ENCODE measurements at places on chromosomes 3 and 15.
A peak's percentile ranks its signal among the peaks of the same experiment; 100 is the strongest.

DNA sequence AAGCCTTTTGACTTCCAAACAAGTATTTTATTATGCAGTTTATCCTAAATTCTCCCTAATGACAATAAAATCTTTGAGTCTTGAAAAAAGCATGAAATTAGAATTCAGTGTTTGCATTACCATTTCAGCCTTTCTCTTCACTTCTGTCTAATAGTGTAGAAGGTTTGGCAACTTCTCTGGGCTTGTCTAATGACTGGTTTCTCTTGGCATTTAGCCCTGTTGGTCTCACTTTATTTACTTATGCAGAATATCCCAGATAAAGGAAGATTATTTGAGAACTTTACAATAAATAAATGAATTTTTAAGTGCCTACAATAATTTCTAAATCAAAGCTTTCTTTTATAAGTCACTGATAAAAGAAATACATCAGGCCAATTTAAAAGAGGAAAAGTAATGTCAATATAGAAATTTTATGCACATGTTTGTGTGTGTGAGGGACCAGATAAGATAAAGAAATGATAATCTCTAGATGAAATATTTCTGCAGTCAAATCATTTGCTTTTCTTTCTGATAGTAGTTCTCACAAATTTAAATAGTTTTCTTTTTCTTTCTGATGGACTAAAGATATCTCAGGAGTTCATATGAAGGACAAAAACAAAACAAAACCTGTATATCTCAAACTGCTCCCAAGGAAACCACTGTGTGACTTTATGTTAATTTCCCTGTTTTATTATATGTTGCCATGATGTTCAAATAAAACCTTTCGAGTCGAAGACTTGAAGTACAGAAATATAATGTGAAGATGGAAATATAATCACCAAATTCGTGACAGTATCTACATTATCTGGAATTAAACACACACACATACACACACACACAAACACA is 533.1 kb upstream of the CBLB start:
- DNase-seq, result no peak

- peak; percentile 14 for DNase-seq
Observed at GRCh38 chr15:86691091-86691663, 611.5 kb downstream of the AGBL1 start.

DNA sequence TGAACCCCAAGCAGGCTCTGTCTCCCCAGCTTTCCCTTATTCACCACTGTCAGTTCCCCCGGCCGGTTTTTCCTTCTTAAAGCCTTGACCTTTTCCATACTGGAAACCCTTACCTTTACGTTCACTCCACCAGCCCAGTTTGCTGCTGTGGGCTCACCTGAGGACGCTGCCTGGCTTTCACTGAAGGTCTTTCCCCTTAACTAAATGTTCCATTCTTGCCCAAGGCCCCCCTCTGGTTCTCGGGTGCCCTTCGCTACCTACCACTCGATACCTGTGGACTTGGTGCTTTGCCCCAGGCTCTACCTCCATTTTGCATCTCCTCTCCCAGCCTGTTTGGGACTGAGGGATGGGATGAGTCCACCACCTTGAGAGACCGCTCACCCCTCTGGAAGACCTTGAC is 851 bp downstream of the AP2M1 start:
- DNase-seq, result no peak

- peak; percentile 11 for DNase-seq
Observed at GRCh38 chr15:89469426-89470096, 26.8 kb downstream of the RHCG start.

DNA sequence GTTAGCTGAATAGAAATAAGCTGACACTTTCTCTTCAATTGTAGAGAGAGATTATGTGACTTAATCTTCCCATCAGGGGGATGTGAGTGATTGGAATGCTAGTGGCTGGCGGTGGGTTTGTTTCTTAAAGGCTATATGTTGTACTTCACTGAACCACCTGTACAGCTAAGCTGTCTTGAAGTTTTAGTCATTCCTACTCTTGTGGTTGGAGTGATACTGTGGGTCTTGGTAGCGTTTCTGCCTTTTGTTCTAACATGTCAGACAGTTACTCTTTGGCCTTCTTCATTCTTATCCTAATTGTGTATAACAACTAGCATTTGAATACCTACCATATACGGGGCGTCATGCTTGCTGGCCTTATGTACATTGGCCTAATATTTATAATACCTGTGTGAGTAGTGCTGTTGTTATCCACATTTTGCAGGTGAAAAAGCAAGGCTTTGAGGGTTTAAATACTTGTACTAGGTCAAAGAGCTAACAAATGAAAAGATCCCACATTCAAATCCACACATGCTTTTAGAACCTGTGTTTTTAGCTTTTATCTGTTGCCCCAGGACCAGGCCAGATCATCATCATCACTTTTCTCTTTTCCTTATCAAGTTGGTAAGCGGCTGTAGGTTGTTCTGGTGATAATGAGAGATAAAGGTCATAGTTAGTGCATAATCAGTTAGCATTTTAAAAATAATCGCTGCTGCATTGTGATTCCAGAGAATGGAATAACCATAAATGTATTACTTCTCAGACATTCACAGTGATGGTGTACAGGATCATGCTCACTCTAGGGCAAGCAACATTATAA is 50.2 kb downstream of the AKAP13 start:
- DNase-seq, result no peak

DNA sequence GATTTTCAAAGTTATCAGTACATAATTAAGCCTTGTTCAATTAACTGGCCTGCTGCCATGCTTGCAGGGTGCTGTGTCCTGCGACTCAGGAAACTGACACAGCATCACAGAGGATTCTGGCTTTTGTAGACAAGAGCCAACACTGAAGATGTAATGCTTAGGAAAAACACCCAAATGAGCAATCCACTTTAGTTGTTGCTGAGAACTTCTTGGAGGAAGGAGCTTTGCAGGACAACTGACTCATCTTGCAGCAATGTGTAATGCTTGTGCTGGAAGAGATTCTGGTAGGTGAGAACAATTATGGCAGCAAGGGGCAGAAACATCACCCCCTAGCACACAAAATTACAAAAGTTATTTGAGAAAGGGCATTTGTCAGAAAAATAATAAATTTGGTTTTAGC is 67.6 kb downstream of the NLGN1 start:
- no peak for DNase-seq

- DNase-seq, result no peak
Observed at GRCh38 chr15:85718981-85719380, 75.7 kb downstream of the KLHL25 start.

DNA sequence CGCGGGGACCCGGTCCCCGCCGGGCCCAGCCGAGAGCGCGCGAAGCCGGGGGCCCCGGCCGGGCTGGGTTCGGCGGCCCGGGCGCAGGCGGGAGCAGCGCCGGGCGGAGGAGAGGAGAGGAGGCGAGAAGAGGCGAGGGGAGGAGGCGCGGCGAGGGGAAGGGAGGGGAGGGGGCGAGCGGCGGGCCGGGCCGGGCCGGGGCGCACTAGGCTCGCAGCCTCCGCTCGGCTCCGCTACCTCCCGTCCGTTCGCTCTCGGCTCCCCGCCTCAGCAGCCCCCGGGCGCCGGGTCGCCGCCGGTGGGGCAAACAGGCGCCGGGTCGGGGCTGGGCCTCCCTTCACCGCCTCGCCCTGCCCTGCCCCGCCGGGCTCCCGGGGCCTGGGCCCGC is 351 bp downstream of the INSYN1 start:
- DNase-seq, result no peak

DNA sequence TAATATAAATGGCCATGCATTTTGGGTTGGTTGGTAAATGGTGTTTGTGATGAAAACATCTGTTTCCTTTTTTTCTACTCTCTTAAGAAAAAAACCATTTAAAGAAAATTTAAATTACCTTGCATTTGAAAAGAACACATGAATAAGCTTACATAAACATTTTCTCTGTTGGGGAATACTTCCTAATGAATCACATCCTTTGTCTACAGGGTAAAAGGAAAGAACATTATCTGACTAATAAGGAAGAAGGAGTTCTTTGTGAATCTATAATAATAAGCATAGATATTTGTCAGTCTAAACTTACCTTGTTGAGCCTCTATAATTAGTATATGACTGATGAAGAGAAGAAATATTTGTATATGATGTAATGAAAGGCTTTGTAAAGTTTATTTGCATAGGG is 254.1 kb upstream of the ZNF717 start:
- no peak for DNase-seq

DNA sequence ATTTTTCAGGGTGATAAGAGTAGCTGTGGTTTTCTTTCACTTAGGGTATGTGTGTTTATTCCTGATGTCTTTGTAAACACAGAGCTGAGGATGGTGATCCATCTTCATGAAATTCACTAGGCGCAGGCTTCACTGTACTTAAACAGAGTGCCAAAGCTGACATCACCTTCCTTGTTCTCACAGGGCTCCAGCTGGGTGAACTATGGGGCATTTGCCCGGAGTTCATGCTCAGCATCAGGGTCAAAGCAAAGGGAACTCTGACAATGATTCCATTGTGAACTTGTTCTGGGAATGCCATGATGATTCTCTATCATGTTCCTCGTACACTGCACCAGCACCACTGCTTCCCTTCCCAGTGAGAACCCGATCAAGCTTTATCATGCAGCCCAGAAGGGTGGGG is 184.8 kb upstream of the P2RY1 start:
- DNase-seq, result peak; percentile 26

DNA sequence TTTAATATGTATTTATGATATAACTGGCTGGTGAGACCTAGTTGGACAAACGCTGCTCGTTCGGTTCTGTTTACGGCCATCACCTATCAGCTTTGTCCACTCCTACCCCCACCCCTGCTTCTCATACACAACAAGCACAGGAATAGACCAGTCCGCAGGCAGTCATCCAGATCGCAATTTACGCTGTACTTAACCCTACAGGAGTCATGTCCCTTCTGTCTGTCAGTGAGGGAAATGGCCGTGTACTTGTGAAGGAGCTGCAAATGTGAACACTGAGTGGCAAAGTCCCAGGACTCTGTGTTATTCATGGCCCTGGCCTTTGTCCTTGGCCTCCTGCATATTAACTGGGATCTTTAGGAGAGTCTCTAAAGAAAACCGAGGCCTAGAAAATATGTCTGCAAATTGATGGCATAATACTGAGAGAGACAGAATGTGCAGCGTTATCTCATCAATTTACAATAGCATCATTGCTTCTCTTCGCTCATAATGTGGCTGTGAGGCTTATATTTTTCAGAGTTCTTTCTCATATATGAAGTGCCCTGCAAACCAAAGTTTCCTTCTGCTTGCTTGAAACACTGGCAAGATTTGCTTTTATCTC is 7.2 kb upstream of the ABHD10 start:
- no peak for DNase-seq

- DNase-seq, result no peak
Observed at GRCh38 chr15:82135638-82136037, 89.8 kb upstream of the MEX3B start.

DNA sequence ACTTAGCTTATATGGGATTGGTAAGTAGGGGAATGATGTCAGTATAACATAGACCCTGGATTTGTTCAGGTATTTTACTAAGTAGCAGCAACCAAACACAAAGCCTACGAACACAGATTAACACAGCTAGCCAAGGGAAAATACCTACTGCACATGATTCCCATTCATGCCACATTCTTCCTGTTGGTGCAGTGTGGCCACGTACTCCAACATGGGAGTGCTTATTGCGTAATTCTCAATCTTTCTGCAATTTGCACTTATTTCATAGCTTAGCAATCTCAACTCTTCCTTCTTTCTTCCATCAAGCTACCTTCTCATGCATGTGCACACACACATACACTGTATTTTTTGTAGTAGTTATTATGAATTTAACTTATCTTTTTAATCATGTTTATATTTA is 186.8 kb downstream of the IL5RA start:
- no peak for DNase-seq

DNA sequence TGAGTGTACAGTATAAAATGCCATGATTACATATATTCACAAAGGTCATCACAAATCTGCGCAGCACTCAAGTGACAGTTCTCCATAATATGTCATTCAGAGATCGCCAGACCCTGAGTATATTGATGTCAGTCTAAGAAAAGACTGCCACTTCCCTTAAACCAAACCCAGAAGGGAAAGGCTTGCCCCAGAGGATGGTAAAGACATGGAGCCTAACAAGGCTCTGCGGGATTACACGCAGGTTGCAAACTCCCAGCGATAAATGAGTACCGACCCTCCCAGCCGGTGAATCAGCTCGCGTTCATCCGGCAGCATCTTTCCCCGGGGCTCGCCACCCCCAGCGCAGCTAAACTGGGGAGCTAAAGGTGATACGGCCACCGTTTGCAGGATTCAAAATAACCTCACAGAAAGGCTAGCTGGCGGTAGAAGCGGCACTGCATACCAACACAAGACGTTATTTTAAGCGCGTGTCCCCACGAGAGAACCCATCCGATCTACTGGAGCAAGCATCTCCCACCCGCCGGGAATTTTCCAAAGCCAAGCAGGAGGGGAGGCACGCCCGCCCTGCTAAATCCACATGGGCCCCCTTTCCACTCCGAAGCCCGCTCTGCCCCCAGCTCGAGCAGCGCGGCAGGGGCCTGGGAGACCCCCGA is 643 bp downstream of the MYO5A start:
- no peak for DNase-seq

DNA sequence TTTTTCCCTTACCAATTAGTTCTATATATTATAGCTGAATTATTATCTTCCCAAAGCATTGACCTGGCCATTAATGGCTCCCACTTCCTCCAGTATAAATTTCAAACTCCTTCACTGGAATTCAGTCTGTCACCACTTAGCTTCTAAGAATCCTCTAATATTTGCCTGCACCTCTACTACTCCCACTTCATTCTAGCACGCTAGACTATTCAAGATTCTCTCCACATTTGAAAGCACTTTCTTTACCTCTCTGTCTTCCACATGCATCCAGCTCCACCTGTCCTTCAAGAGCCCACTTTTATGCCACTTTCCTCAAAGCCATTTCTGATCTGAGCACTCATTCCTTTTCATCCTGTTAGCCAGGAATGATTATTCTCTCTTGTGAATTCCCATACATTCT is 15.0 kb downstream of the SENP8 start:
- DNase-seq, result no peak

DNA sequence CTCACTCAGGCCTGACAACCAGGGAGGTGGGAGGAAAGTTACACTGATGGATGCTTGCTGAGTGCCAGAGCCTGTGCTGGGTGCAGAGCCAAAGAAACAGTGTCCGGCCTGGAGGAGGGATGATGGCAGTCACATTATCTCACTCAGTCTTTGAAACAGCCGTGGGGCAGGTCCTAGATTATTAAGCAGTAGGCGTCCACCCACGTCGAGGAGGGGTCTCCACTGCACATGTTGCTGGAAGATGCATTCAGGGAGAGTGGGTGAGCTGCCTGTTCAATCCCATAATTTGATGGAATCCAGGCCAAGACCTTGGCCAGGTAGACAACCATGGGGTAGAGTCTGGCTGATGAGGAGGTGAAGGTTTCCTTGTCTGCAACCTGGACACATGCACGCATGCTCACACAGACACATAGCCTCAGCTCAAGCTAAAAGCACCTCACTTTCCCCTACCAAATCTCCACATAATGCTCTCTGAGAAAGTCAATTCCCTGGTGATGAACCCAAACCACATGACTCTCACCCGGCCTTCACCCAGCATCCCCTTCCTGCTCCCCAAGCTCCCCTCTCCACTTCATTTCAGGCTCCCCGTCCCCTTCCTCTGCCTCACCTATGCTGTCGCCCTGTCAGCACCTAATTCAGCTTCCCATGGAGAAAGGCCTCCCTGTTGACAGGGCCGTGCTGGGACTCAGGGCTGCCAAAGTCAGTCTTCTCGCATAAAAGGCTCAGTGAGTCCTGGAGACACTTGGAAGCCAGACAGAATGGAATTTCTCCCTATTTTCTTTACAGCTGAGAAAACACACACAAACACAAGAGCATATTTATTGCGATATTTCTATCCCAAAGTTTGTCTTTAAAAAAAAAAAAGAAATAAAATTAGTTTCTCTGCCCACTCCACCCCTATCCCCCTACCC is 29.8 kb downstream of the ACAN start:
- DNase-seq, result no peak

All from NCI-H774 (cell line).